ENCODE measurements at places on chromosomes 7 and 10. TPM values are rescaled to one million over a fixed set of nuclear protein-coding genes. Genes with fewer than 3 reads are reported as not detected.

DNA sequence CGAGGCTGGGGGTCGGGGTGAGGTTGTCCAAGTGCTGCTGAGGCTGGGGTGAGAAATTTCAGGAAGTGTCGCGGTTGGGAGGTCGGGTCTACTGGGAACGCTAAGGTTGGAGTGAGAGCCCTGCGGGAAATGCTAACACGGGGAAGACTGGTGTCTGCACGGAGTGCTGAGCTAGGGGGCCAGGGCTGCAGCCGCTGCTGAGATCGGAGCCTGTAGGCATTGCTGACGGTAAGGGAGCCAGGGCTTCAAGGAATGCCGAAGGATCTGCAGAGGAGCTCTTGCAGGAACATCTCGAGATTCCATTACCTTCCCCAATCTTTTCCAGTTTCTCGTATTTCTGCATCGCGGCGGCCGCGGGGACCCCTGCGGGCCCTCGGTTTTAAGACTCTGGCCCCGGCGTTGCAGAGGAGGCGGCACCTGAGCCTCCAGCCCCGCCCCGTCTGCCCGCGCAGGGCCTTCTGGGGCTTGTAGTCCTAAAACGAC lies at the start of gene CDK5:
Gene CDK5, minus strand, starts transcription at position 392 of the 483 bp plus-strand sequence. Its CDS starts 49 bp downstream, at position 343.
- no peak for DNase-seq

Gene ZNF485
- 1.2 TPM for polyA plus RNA-seq

DNA sequence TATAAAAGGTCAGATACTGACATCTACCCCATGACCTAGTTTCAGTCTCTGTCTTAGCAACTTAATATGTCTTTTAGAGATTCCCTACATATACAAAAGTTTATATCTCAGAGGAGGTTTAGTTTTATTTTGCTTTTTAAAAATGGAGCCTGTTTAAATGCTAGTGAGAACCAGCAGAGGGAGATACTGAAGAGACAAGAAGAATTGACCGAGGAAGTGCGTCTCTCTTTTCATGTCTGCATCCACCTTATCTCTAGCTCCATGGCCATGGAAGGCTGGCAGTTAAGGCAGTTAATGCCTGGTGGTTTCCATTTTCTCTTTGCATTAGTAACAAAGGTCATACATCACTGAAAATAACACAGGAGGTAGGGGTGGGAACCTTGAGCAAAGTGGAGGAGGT lies 10.7 kb downstream of the SUV39H2 start:
- no peak for DNase-seq

DNA sequence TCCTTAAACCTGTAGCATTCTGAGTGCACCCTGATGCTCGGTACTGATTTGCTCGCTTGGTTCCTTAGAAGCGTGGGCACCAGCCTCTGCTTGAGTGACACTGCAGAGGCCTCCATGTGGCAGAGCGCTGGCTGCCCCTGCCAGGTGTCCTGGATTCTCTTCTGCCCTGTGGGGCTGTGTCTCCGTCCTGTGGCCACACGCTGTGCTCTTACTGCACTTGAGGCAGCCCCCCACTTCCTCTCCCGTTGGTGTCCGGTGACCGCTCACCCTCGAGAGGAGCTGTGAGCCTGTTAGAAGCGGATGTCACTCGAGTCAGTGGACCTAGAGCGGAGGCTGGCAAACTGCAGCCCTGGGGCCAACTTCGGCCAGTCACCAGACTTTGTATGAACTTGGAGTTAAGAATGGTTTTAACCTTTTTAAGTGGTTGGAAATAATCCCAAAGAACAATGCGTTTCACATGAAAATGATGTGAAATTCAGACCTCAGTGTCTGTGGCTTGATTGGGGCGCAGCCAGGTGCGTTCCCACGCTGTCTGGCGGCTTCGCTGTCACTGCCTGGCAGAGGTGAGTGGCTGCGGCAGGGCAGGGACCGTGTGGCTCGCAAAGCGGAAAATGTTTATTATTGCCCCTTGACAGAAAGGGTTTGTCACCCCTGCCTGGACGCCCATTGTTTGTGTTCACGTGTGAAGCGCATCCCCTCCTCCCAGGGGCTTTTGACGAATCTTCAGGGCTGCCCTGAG lies 114.6 kb downstream of the CYTH3 start:
- no peak for DNase-seq

Measured in AG04450 (cell line).